Diencephalon (tissue), 1 donor: ENCODE measurements at places on chromosomes 7 and 10. TPM values are rescaled to one million over a fixed set of nuclear protein-coding genes. Genes with fewer than 3 reads are reported as not detected.

Gene AKR1C8
- total RNA-seq = not detected

Gene LRRTM3
- total RNA-seq = 35.5 TPM

Gene GRID2IP
- total RNA-seq = 2.1 TPM

Gene HTR5A
- total RNA-seq = 2.5 TPM

Gene PANK1
- 44.8 TPM for total RNA-seq

Gene TEX47
- total RNA-seq = not detected

Gene TSPAN33
- 14.5 TPM for total RNA-seq

Gene ACTL6B
- total RNA-seq = 90.4 TPM

Gene LRRC27
- total RNA-seq = 16.8 TPM

Gene MRLN
- 0.69 TPM for total RNA-seq

Gene IL15RA
- not detected for total RNA-seq
